G401 (cell line): ENCODE measurements at places on chromosomes 13 and 19. TPM values are rescaled to one million over a fixed set of nuclear protein-coding genes. Genes with fewer than 3 reads are reported as not detected.

Gene CRX
- 0.34 and 0.68 TPM in 2 replicates for total RNA-seq

Gene ZNF497
- 1.2 and 4.7 TPM in 2 replicates for total RNA-seq

Gene PINLYP
- 1.5 and 2.7 TPM in 2 replicates for total RNA-seq

Gene ECSIT
- total RNA-seq: 104 and 109 TPM in 2 replicates

Gene ZNF730
- 4.3 TPM in 2 replicates for total RNA-seq

Gene SWSAP1
- 6.2 and 6.3 TPM in 2 replicates for total RNA-seq
